ENCODE measurements at places on chromosomes 5 and 9. TPM values are rescaled to one million over a fixed set of nuclear protein-coding genes. Genes with fewer than 3 reads are reported as not detected.
A peak's percentile ranks its signal among the peaks of the same experiment; 100 is the strongest.

DNA sequence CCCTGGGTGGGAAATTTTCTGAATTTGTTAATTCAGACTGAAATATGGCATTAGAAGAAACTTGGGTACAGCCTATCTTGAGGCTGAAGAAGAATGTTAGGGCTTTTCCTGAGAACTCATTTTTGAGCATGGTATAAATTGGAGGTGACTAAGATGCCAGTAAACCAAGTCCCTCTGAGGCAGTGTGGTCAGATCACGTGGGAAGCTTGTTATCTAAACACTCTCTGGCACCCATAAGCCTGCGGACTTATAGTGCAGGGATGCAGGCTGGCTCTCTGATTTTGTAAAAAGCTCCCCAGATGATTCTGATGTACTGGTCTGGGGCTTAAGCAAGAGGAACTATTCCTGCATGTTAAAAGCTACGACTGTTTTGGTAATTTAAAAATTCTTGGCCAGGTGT lies 34.3 kb downstream of the MTMR12 start:
- no peak for DNase-seq

DNA sequence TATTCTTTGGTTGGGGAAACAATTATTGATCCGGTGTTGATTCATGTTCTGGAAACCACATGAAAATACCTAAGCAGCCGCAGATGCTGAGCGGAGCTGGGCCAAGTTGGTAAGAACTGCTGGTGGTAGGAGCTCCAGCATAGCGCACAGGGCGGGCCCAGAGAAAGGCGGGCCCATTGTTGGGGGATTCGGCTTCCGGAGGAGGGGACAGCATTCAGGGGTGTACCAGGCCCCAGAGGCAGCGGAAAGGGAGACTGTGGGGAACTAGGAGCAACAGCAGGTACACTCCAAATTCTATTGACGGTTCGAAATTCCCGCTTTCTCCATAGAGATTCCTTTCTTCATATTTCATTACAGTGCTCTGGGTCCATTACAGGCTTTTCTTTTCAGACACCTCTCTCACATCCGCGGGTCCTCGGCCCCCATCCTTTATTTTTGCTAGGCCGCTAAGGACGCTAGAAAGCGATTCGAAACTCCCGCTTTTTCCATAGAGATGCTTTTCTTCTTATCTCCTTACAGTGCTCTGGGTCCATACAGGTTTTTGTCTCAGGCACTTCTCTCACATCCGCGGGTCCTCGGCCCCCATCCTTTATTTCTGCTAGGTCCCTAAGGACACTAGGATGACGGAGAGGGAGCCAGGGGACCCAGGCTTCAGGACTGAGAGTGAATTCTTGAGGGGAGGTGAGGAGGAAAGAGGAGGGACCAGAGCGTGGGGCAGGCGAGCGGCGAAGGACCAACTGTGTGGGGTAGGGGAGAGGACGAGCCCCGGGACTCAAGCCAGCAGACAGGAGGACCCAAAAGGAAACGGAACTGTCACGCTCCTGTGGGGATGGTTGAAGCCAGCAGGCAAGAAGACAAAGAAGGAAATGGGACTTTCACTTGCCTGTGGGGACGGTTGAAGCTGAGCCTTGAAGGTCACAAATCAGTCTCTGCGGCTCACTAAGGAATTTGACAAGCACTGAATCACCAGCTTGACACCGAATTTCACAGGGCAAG lies at the start of gene CCDC152:
Gene CCDC152 (plus strand): TSS at position 213 of the 996 bp plus-strand sequence. CDS start 2,304 bp downstream, outside the sequence.
- DNase-seq, result peak; percentile 51

DNA sequence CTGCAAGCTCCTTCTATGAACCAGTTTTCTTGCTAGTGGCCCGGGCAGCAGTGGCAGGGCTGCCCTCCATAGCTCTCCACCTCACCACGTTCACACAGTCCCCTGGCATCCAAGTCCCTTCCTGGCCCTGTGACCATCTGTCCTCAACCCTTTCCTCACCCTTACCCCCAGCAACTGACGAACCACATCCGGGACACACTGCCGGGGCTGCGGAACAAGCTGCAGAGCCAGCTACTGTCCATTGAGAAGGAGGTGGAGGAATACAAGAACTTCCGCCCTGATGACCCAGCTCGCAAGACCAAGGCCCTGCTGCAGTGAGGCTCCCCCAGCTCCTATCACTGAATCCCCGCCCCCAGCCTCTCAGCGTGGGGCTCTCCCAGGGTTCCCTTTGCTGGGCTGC lies 18.8 kb downstream of the DNM1 start:
- no peak for DNase-seq

DNA sequence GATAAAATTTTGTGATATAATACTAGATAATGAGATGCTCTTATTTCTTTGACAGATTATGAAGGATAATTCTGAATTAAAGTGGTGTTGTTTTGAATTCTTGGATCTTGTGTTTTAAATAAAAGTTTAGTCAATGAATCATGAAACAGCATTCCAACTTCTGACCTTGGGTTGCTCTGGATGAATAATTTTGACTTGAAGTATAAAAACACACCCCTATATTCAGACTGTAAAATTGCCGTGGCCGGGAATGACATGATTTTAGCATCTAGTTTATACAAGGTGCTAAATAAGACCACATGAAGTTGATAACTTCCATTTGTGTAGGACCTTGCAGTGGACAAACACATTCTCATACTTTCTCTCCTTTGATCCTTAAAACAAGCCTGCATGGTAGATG lies 67.2 kb upstream of the DAP start:
- no peak for DNase-seq

GRCh38 chr9:85040821-85041465 lies 371.4 kb downstream of the NTRK2 start:
- no peak for DNase-seq

DNA sequence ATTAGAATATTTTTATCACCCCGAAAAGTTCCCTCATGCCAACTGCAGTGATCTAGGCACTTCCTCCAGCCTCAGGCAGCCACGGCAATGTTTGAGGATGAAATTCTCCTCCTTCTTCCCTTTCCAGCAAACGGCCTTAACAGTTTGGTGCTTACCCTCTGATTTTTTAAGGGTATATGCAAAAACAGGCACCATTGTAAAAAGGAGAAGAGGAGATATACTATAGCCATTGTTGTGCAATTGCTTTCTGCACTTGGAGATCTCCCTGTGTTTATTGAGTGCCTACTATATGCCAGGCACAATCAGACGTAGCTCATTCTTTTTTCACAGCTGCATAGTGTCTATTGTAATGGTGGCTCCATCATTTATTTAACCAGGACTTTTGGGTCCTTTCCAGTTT lies 29.4 kb downstream of the GSN start:
- no peak for DNase-seq

DNA sequence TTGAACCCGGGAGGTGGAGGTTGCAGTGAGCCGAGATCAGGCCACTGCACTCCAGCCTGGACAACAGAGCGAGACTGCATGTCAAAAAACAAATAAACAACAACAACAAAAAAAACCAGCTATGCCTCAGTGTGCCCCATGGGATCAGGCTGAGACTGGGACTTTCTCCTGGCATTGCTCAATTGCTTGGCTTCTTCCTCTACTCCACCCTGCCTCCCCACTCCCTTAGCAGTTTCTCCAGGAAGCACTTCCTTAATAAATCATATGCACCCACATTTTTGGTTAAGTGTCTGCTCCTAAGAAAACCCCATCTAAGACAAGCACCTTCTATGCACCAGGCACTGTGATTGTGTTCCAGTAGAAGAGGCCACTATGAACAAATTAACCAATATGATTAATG lies 41.0 kb upstream of the TMEM252 start:
- no peak for DNase-seq

DNA sequence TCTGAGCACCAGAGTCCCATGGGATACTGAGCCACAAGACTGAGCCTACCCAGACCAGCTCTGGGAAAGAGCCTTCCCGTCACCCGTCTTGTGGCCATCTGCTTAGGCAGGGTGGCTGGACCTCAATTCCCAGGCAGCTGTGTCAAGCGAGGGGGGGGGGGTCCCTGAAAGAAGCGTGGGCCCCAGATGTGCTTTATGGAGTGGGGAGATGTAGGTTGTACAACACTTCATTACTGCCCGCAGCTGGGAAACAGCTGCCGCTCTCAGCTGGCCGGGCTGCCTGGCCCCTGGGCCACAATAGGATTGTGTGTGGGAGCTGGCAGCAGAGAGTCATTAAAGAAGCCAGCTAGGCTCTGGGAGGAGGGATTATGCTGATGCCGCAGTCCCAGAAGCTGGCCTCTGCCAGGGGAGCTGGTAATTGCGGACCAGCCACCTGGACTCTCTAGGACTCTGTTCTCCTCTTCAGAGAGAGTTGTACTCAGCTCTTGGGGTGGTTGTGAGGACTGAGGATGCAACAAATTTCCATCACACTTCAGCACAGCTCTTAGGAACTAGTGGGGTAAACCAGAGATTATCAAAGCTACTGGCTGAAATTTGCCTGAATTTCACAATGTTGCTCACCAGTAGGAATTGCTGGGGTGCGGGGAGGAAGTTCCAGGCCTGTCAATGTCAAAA lies 145.4 kb downstream of the GADD45G start:
- no peak for DNase-seq

C9orf50 gene
- total RNA-seq, result not detected

GRCh38 chr9:133429641-133430161 lies 7.5 kb downstream of the ADAMTS13 start:
- no peak for DNase-seq

DNA sequence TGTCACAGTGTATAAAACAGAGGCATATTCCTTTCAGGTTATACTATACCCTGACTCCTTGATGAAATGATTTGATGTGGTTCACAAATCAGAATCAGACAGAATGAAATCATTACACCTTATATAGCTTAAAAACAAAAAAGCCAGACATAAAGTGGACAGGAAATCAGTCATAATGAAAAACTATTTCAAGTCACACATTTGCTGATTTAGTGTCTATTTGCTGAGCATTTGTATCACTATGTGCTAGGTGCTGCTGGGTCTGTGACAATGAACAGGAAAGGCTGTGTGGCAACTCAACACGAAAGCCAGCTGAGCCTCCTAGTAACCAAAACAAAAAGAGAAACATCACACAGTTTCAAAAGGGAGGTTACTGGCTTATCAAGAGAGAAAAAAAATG lies 194.0 kb downstream of the EFNA5 start:
- no peak for DNase-seq

GRCh38 chr5:123134653-123135181 lies 45.7 kb downstream of the PRDM6 start:
- no peak for DNase-seq

ZFP37 gene
- total RNA-seq, result 1.5 TPM

GRXCR2 gene
- not detected for total RNA-seq

GRCh38 chr5:956941-957747 lies 51.5 kb upstream of the NKD2 start:
- peak; percentile 52 for DNase-seq

DNA sequence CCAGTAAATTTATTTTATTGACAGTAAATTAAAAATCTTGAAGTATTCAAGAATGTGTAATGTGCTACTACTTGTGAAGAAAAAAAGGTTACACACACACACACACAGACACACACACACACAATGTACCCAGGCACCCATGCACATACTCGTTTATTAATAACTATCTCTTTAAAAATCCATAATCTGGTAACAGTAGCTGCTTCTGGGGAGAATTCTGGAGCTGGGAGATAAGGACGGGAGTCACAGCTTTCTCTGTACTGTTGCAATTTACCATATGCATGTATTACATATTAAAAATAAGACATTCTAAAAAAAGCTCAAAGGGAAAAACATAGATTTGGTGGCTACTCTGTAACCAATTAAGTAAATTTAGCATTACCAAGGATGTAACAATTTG lies 7.9 kb upstream of the C1QTNF2 start:
- DNase-seq, result no peak
